ENCODE measurements at places on chromosomes 5 and 9. TPM values are rescaled to one million over a fixed set of nuclear protein-coding genes. Genes with fewer than 3 reads are reported as not detected.

- H3K27me3 ChIP-seq: no peaks in the 10 kb centered on the region
- H3K4me1 ChIP-seq: peaks cover 17% of the 10 kb centered on the region
- H3K27ac ChIP-seq: no peak overlapping the region
- DNase-seq: no peak
- H3K4me3 ChIP-seq: no peak overlapping the region
Measured at GRCh38 chr9:13111778-13112177, 167.7 kb downstream of the MPDZ start.

GRCh38 chr9:114107286-114108001 lies 8.4 kb upstream of the KIF12 start:
- no peak for DNase-seq
- H3K4me3 ChIP-seq: no peak overlapping the region
- no peak overlapping the region for H3K27ac ChIP-seq
- H3K36me3 ChIP-seq: no peaks in the 10 kb centered on the region
- H3K4me1 ChIP-seq: no peaks in the 10 kb centered on the region

DNA sequence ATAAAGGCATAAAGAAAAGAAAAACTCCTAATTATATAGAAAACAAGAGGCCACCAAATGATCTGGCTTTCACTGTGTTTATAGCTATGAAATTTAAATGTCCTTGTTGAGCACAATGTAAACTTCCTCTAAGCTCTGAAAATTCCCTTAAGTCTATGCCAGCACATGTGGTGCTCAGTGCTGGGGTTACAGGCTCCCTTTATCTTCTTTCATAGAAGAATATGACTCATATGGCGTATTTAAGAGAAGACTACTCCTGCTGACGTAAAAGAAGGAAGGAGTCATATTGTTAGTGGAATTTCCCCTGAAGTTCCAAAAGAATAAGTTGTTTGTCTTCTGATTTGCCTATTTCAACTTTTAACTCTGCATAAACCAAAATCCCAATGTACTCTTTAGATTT lies 30.4 kb downstream of the RNF145 start:
- no peaks in the 10 kb centered on the region for H3K27me3 ChIP-seq
- H3K36me3 ChIP-seq: no peaks in the 10 kb centered on the region
- peaks cover 3% of the 10 kb centered on the region for H3K4me1 ChIP-seq

GRCh38 chr9:76873821-76874220 lies 32.1 kb downstream of the PRUNE2 start:
- peaks cover 43% of the 10 kb centered on the region for H3K4me1 ChIP-seq
- H3K4me3 ChIP-seq: peak overlapping the region; percentile 17
- no peaks in the 10 kb centered on the region for H3K36me3 ChIP-seq
- H3K27ac ChIP-seq: peak overlapping the region; percentile 11

DNA sequence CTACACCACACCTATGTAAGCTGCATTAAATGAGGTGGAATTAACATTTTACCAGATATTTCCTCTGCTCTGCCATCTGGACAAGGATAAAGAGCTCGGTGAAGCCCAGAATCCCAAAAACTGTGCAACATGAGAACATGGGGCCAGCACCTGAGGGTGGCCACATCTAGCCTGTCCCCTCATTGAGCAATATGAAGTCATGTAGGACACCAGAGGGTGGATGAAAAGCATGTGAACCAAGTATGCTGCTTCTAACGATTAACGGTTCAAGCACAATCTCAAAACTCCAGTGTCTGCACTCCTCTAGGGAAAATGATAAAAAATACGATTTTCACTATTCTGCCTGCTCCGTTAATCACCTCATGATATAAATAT lies 545.8 kb downstream of the EBF1 start:
- peaks cover 4% of the 10 kb centered on the region for H3K4me1 ChIP-seq
- no peak for DNase-seq
- H3K27ac ChIP-seq: no peak overlapping the region
- no peaks in the 10 kb centered on the region for H3K27me3 ChIP-seq
- H3K36me3 ChIP-seq: no peaks in the 10 kb centered on the region

DNA sequence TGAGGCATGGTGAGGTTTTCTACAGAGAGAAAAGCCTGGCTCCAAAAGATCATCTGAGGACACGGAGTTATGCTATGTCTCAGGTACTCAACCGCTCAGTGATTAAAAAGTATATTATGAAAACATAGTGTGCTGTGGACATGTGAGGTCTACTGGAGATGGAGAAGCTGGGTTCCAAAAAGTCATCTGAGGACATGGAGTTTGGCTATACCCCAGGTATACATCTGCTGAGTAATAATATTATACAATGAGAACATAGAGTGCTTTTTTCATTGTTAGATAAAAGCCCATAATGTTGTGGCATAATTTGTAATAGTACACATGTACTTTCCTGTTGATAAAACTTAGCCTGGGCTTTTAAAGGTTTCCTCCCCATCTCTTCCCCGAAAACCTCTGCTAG lies 70.7 kb upstream of the SHISAL2B start:
- no peak for DNase-seq
- no peaks in the 10 kb centered on the region for H3K4me1 ChIP-seq
- H3K27me3 ChIP-seq: no peaks in the 10 kb centered on the region
- no peaks in the 10 kb centered on the region for H3K36me3 ChIP-seq

FAM200C gene
- total RNA-seq: 25.3 TPM

EIF4E1B gene
- 0.68 TPM for total RNA-seq

CDO1 gene
- 18.4 TPM for total RNA-seq

CEP72 gene
- total RNA-seq: 17.2 TPM

Measured in neural progenitor cell (in vitro differentiated cells).